ENCODE measurements at places on chromosomes 13 and 19. TPM values are rescaled to one million over a fixed set of nuclear protein-coding genes. Genes with fewer than 3 reads are reported as not detected.
A peak's percentile ranks its signal among the peaks of the same experiment; 100 is the strongest.

Gene NCAN
- 1.9 TPM for total RNA-seq

Gene IFNL1
- total RNA-seq: not detected

Gene LGALS14
- total RNA-seq: not detected

Gene CLEC17A
- not detected for total RNA-seq

GRCh38 chr13:30832845-30833332 is 73.2 kb upstream of the MEDAG start:
- peak; percentile 37 for DNase-seq
- H3K36me3 ChIP-seq: peaks cover under 1% of the 10 kb centered on the region
- H3K4me3 ChIP-seq: no peak overlapping the region

GRCh38 chr13:72150502-72150901 is 283.5 kb upstream of the DACH1 start:
- H3K36me3 ChIP-seq: no peaks in the 10 kb centered on the region
- H3K4me3 ChIP-seq: no peak overlapping the region
- H3K27me3 ChIP-seq: no peaks in the 10 kb centered on the region
- DNase-seq: no peak
- no peak overlapping the region for H3K27ac ChIP-seq

DNA sequence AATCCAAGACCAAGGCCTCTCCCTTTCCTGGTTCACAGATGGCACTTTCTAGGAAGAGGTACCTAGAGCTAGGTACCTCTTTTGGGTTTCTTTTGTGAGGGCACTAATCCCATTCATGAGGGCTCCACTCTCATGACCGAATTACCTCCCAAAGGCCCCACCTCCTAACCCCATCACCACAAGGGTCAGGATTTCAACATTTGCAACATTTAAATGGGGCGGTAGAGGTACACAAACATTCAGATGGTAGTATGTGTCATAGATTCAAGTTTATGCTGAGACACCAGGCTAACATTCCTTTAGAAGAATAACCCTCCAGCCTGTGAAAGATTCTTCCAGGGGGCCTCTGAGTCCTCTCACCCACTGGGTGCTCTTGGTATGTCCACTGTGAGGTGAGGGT is 116.3 kb downstream of the FOXO1 start:
- no peak for DNase-seq
- H3K4me3 ChIP-seq: no peak overlapping the region
- no peaks in the 10 kb centered on the region for H3K36me3 ChIP-seq
- no peaks in the 10 kb centered on the region for H3K27me3 ChIP-seq
- peaks cover 62% of the 10 kb centered on the region for H3K4me1 ChIP-seq

DNA sequence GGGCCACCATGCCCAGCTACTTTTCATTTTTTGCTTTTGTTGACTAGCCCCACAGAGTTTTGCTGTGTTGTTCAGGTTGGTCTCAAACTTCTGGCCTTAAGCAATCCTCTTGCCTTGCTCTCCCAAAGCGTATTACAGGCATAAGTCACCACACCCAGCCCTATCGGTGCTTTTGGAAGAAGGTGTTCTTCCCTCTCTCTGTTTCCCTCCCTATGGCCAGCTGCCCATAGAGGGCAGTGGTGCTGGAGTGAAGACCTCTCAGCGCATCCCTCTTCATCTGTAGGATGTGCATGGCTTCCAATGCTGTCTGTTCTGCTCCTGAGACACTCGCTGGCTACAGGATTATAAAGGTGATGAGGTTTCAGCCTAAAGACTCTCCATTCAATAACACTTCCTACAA is 1.3 kb upstream of the CD22 start:
- H3K4me3 ChIP-seq: no peak overlapping the region
- no peaks in the 10 kb centered on the region for H3K36me3 ChIP-seq
- DNase-seq: peak; percentile 43
- H3K4me1 ChIP-seq: peaks cover 13% of the 10 kb centered on the region

DNA sequence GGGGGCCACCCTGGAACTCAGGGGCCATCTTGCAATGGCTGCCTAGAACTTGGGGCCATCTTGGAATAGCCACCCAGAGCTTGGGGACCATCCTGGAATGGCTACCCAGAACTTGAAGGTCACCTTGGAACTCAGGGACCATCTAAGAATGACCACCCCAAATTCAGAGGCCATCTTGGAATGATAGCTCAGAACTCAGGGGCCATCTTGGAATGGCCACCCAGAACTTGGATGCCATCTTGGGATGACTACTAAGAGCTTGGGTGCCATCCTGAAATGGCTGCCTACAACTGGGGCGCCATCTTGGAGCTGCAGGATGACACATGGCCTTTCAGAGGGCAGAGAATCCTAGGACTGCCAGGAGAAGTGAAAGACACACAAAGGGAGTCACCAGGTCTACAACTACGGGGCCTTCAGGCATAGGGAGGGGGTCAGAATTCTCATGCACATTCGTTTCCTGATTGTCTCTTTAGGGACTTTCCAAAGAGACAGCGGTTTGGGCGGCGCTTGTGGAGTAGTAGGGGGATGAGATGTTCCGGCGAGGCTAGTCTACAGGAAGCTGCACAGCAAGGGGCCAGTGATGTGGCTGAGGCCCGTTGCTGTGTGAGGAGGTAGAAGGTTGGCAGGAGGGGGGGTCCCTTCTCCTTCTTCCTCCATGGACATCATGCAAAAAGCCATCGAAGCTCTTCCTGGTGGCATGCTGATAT is 125.0 kb downstream of the IER2 start:
- H3K4me1 ChIP-seq: no peaks in the 10 kb centered on the region
- no peak overlapping the region for H3K4me3 ChIP-seq
- H3K36me3 ChIP-seq: peaks cover 38% of the 10 kb centered on the region
- H3K27ac ChIP-seq: no peak overlapping the region

Measured in WTC11 (cell line).